Activated CD4-positive, alpha-beta T cell treated with anti-CD3 and anti-CD28 coated beads, Interleukin-2, amount 10 ng/mL, durations not matched to agents 7 days and 5 days (primary cell): ENCODE measurements at places on chromosomes 4 and X. TPM values are rescaled to one million over a fixed set of nuclear protein-coding genes. Genes with fewer than 3 reads are reported as not detected.
A peak's percentile ranks its signal among the peaks of the same experiment; 100 is the strongest.

EXOSC9 gene
- total RNA-seq: 58.1 TPM

PAGE5 gene
- total RNA-seq: not detected

COQ2 gene
- 16.2 TPM for total RNA-seq

ZNF595 gene
- 15.9 TPM for total RNA-seq

ZFX gene
- 46.0 TPM for total RNA-seq

LDB2 gene
- total RNA-seq: not detected

OTC gene
- not detected for total RNA-seq

NKX3-2 gene
- not detected for total RNA-seq

PLAC8 gene
- 418 TPM for total RNA-seq

IQCM gene
- not detected for total RNA-seq

BMPR1B gene
- not detected for total RNA-seq

NEUROG2 gene
- not detected for total RNA-seq

JCHAIN gene
- total RNA-seq: 0.23 TPM

MEPE gene
- not detected for total RNA-seq

GRCh38 chrX:140948827-140949226, 53.6 kb upstream of the SPANXB1 start:
- no peaks in the 10 kb centered on the region for H3K4me1 ChIP-seq
- no peaks in the 10 kb centered on the region for H3K27me3 ChIP-seq
- no peak overlapping the region for H3K27ac ChIP-seq
- no peak overlapping the region for H3K4me3 ChIP-seq

DNA sequence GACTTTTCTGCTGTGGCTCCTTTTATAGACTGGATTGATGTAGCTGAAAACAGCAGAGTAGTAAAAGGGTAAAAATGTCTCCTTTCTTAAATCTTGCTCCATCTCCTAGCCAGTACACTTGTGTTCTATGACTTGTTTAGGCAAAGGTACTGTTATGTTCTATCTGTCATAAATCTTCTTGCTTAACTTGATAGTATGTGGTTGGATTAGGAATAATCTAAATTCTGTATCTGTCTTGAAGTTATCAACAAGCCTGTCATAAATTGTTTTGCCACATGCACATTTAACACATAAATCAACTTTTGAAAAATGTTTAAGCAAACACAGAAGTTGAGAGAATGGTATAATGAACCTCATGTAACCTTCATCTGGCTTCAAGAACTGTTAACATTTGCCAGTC, 157.0 kb downstream of the FRAS1 start:
- H3K27me3 ChIP-seq: peaks cover 4% of the 10 kb centered on the region
- no peaks in the 10 kb centered on the region for H3K36me3 ChIP-seq
- DNase-seq: no peak
- H3K27ac ChIP-seq: no peak overlapping the region
- no peaks in the 10 kb centered on the region for H3K4me1 ChIP-seq

- H3K36me3 ChIP-seq: no peaks in the 10 kb centered on the region
- H3K4me1 ChIP-seq: no peaks in the 10 kb centered on the region
- no peak overlapping the region for H3K27ac ChIP-seq
- no peak for DNase-seq
Observed at GRCh38 chrX:71919431-71919830, 8.8 kb downstream of the NHSL2 start.

- peak overlapping the region; percentile 87 for H3K4me3 ChIP-seq
- no peaks in the 10 kb centered on the region for H3K27me3 ChIP-seq
- H3K4me1 ChIP-seq: peaks cover 61% of the 10 kb centered on the region
- DNase-seq: no peak
Observed at GRCh38 chr4:139455126-139455538, 1.2 kb downstream of the RAB33B start.

GRCh38 chr4:153151535-153152455, 52.4 kb upstream of the TRIM2 start:
- no peak overlapping the region for H3K27ac ChIP-seq
- H3K36me3 ChIP-seq: no peaks in the 10 kb centered on the region
- H3K4me1 ChIP-seq: peaks cover 45% of the 10 kb centered on the region
- peaks cover 40% of the 10 kb centered on the region for H3K27me3 ChIP-seq
- H3K4me3 ChIP-seq: no peak overlapping the region
- DNase-seq: no peak

GRCh38 chr4:116020141-116020722, 906.8 kb upstream of the NDST4 start:
- no peak for DNase-seq
- no peaks in the 10 kb centered on the region for H3K36me3 ChIP-seq
- H3K4me3 ChIP-seq: no peak overlapping the region
- no peaks in the 10 kb centered on the region for H3K27me3 ChIP-seq
- no peak overlapping the region for H3K27ac ChIP-seq
- no peaks in the 10 kb centered on the region for H3K4me1 ChIP-seq

- peaks cover 26% of the 10 kb centered on the region for H3K4me1 ChIP-seq
- no peak for DNase-seq
- H3K27me3 ChIP-seq: peaks cover 7% of the 10 kb centered on the region
- H3K36me3 ChIP-seq: no peaks in the 10 kb centered on the region
- no peak overlapping the region for H3K4me3 ChIP-seq
- no peak overlapping the region for H3K27ac ChIP-seq
Observed at GRCh38 chrX:112844250-112844649, 3.6 kb upstream of the AMOT start.

DNA sequence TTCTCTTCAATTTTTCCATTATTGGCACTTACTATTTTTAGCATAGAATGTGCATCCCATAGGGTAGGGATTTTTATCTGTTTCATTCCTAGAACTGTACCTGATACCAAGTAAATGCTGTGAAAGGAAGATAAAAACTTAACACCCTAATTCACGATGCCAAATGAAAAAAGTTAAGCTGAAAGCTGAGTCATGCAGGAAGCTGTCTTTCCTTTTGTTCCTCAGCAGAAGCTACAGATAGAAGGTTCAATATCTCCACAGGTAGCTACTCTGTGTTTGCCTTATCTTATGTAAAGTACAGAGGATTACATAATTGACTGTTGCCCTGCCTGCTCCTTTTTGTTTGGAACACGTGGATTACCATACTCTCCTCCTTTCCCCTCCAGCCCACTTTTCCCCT, 77.0 kb downstream of the LRP2BP start:
- H3K27me3 ChIP-seq: no peaks in the 10 kb centered on the region
- no peak overlapping the region for H3K4me3 ChIP-seq
- H3K27ac ChIP-seq: peak overlapping the region; percentile 61
- peaks cover 36% of the 10 kb centered on the region for H3K36me3 ChIP-seq
- H3K4me1 ChIP-seq: peaks cover 12% of the 10 kb centered on the region

DNA sequence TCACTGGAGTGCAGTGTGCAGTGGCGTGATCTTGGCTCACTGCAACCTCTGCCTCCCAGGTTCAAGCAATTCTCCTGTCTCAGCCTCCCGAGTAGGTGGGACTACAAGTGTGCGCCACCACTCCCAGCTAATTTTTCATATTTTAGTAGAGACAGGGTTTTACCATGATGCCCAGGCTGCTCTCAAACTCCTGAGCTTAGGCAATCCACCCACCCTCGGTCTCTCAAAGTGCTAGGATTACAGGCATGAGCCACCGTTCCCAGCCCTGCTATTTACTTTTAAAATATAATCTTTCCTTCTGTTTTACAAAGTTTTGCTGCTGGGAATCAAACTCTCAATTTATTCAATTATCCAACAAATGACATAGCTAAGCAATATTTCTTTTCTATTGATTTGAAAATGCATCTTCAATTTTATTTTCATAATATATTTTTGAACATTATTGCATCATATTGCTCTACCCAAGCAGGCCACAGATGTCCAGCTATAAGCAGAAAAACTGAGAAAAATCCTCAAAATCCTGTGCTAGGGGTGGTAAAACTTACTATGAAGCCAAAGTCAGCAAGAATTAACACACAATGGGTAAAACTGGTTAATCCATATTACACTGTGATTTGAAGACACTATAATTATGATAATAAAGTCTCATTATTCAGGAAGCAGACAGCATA, 5.2 kb downstream of the TIFA start:
- peaks cover 55% of the 10 kb centered on the region for H3K36me3 ChIP-seq
- H3K4me1 ChIP-seq: peaks cover 63% of the 10 kb centered on the region
- H3K4me3 ChIP-seq: no peak overlapping the region

GRCh38 chrX:45421806-45422205, 221.1 kb upstream of the DIPK2B start:
- DNase-seq: no peak
- no peak overlapping the region for H3K27ac ChIP-seq
- no peaks in the 10 kb centered on the region for H3K4me1 ChIP-seq

DNA sequence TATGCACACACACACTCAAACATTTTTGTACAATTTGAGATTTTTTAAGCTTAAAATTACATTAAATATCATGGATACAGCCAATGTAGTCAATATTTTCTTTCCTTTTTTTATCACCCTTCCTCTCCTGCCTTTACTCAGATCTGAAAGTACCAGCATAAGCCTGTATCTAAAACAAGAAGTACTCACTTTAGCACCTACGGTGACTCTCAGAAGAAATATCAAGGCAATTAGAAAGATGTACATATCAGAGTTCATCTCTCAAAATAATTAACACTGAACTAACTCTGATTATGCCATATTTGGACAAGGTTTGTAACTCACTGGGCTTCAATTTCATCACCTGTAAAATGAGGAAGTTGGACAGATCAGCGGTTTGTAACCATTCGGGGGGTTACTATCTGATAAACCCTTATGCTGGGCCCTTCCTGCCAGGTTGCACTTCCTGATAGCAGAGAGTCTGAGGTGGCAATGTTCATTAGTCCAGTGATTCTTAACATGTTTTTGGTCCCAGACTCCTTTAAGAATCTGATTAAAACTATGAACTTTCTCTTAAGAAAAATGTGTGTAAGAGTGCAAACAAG, 5.7 kb upstream of the GPR174 start:
- peaks cover 33% of the 10 kb centered on the region for H3K4me1 ChIP-seq
- peak overlapping the region; percentile 79 for H3K27ac ChIP-seq
- H3K4me3 ChIP-seq: no peak overlapping the region
- no peak for DNase-seq

- no peak for DNase-seq
- H3K36me3 ChIP-seq: no peaks in the 10 kb centered on the region
- H3K4me1 ChIP-seq: peaks cover 34% of the 10 kb centered on the region
- no peaks in the 10 kb centered on the region for H3K27me3 ChIP-seq
Observed at GRCh38 chr4:10731690-10732089, 47.1 kb upstream of the CLNK start.

DNA sequence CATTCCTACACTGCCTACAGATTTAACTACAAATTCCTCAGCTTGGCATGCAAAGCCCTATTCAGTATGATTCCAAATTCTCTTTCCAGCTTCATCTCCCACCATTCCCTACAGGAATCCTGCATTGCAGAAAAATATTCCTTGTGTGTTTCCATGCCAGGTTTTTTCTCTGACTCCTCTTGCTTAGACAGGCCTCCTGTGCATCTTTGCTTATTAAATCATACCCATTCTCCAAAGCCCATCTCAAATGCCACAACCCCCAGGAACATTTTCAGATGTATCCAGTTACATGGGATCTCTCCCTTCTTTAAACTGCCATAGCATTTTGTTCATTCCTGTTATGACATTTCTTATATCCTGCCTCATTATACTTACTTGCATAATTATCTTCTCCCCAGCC, 106.4 kb upstream of the GRIA3 start:
- H3K27ac ChIP-seq: no peak overlapping the region
- no peaks in the 10 kb centered on the region for H3K27me3 ChIP-seq
- H3K4me1 ChIP-seq: no peaks in the 10 kb centered on the region

DNA sequence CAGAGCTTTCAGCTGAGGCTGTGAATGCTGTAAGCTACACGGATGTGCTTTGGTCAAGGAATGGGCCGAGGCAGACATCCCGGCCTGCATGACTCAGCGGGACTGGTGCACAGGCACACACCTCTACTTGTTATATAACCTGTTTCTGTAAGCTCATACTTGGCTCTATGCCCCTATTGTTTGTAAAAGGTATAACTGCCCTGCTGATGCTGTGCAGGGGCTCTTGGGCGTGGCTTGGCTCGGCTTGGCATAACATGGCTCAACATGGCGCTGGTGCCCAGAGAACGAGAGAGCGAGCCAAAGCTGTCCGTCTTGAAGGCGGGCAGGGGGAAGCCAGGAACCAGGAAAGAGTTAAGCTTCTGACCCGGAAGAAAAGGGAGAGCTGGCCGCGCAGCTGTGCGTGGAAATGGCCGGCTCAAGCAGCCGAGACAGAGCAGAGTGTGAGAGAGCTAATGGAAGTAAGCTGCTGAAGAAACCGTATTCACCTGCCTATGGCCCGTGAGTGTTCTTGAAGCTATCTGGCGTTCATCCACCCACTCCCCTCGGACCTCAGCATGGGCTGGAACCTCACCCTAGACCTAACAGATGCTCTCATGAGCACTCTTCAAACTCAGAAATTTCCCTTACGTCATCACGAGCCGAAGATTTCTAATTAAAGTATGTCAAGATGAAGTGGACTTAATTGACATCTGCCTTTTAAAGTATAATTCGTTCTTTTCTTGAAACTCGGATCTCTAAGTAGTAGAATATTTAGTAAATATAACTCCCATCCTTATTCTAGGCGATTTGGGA, 286.3 kb upstream of the AGA start:
- H3K27ac ChIP-seq: no peak overlapping the region
- no peak overlapping the region for H3K4me3 ChIP-seq
- DNase-seq: no peak

DNA sequence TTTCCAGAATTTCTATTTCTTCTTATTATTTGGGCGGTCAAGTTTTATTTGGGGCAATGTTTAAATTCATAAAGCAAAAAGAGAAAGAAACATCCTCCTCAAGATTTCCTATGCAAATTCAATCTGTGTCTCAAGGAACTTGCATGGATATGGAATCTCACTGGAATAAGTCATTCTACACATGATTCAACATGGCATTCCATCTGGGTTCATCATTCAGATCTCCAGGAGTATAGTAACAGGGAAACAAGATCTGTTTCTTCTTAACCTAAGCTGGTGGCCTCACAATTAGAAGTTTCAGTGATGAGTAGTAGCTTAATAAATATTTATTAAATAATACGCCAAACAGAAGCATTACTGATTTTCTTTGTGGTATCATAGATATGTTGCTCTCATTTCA, 19.8 kb downstream of the KLHL34 start:
- H3K27ac ChIP-seq: no peak overlapping the region
- H3K4me1 ChIP-seq: no peaks in the 10 kb centered on the region
- no peaks in the 10 kb centered on the region for H3K27me3 ChIP-seq
- H3K36me3 ChIP-seq: no peaks in the 10 kb centered on the region

DNA sequence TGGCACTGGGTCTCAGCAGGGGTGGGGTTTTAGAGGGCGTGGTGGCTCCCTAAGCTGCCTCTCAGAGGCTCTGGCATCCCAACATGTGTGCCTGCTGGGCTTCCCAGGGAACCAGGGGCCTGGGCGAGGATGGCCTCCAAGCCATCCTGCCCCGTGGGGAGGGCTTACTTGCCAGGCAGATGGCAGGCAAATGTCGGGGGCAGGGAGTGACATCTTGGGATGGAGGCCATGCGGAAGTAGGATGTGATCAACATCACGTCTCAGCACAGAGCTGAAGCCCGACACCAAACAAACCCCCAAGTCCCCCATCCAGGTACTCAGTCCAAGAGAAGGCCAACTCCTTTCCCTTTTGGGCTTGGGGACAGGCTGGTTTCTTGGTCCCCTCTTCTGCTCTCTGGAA, 4.7 kb downstream of the L1CAM start:
- no peak for DNase-seq
- H3K4me3 ChIP-seq: no peak overlapping the region
- peaks cover 26% of the 10 kb centered on the region for H3K4me1 ChIP-seq
- H3K27me3 ChIP-seq: peaks cover 27% of the 10 kb centered on the region
- H3K36me3 ChIP-seq: no peaks in the 10 kb centered on the region

GRCh38 chr4:39754309-39754708, 56.4 kb downstream of the UBE2K start:
- H3K27ac ChIP-seq: no peak overlapping the region
- DNase-seq: no peak
- no peak overlapping the region for H3K4me3 ChIP-seq
- peaks cover 33% of the 10 kb centered on the region for H3K36me3 ChIP-seq
- H3K4me1 ChIP-seq: peaks cover 14% of the 10 kb centered on the region
